NCI-H446 (cell line): ENCODE measurements at places on chromosomes 11 and 22.

DNA sequence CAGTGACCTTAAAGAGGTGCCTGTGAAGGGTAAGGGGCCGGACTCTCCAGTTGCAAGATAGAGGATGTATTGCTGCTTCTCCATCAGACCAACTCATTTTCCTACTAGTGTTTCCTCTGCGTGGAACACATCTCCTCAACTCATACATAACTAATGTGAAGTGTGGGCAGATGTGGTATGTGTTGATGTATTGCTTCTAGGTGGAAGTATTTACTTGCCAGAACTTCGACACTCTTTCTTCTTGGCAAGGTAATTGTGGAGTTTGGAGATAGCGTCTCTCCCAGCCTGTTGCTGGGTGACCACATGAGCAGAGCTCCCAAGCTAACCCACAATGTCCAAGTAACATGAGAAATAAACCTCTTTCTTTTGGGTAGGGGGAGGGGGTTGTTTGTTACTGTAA, 456.9 kb downstream of the DYNC2H1 start:
- DNase-seq: no peak

DNA sequence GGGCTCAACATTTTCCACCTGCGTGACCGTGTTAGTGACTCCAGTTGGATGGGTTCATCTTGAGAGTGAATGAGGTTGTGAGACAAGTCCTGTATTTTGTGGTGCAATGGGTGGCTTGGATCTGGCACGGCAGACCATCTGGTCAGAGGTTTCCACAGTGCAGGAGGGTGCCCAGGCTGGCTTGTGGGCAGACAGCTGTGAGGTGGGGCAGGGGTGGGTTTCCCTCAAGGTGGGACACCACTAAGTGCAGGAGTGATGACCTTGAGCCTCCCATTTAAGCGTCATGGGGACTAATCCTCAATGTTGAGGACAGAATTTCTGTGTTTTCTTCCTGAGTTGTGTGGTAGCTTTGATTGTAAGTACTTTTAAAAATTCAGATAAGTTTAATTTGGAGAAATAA, 220.6 kb downstream of the TBC1D22A start:
- no peak for DNase-seq

DNA sequence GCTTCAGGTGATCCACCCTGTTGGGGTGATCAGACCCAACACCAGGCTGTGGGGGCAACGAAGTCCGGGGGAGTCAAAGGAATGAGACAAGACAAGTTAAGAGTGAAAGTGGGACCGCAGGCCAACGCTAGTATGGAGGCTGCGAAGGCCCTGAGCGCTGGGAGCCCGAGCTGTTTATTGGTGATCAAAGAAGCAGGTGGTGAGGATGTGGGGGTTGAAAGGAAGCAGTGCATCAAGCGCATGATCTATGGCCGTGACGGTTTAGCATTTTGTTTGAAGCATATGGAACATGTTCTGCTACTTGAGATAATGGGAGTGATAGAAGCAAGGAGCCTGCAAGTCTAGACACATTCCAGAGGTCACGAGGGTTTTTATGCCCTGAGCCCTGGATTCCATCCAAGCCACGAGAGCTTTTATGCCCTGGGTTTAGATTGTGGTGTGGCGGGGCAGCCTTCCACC, 49.5 kb downstream of the MCHR1 start:
- DNase-seq: no peak

DNA sequence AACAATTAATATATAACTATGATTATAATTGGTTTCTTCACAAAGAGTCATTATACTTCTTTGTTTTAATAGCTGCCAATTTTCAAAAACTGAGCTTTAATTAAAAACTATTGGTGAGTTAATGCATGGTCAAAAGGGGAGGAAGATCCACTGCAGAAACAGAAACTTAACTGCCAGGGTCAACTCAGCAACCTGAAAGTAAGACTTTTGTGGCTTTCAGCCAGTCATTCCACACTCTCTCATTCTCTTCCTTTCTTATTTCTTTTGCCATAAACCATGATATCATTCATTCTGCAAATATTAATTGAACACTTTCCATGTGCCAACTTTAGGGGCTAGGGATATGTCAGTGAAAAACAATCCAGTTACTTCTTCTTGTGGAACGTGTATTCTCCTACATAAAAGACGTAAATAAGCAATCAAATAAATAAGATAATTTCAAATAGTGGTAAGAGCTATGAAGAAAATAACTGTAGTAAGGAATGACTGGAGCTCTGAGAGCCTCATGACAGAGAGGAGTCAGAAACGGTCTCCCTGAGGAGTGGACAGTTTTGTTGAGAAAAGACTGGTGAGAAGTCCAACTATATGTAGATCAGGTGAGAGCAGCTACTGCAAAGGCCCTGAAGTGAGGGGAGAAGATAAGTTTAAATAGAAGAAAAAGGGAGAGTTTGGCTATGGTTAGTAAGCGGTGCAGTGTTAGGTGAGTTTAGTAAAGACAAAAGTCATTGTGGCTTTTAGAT, 130.5 kb downstream of the GRIA4 start:
- DNase-seq: no peak

DNA sequence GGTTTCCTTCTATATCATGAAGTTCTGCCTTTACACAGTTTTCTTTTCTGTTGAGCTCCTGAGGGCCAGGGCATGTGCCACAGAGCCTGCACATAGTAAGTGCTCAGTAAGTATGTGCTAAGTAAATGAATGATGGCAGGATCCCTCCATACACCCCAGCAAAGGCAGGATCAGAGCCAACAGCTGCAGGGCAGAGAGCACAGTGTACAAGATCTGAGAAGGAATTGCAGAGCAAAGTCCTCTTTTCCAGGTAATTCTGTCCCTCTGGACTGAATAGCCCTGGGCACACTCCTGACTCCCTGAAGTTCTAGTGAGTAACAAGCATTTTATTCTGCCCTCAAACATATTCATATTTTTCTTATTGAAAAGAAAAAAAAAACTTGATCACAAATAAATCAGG, 117.7 kb downstream of the GALNT18 start:
- DNase-seq: no peak

- DNase-seq: no peak
Measured at GRCh38 chr11:19715373-19715772, 2.7 kb downstream of the NAV2 start.

DNA sequence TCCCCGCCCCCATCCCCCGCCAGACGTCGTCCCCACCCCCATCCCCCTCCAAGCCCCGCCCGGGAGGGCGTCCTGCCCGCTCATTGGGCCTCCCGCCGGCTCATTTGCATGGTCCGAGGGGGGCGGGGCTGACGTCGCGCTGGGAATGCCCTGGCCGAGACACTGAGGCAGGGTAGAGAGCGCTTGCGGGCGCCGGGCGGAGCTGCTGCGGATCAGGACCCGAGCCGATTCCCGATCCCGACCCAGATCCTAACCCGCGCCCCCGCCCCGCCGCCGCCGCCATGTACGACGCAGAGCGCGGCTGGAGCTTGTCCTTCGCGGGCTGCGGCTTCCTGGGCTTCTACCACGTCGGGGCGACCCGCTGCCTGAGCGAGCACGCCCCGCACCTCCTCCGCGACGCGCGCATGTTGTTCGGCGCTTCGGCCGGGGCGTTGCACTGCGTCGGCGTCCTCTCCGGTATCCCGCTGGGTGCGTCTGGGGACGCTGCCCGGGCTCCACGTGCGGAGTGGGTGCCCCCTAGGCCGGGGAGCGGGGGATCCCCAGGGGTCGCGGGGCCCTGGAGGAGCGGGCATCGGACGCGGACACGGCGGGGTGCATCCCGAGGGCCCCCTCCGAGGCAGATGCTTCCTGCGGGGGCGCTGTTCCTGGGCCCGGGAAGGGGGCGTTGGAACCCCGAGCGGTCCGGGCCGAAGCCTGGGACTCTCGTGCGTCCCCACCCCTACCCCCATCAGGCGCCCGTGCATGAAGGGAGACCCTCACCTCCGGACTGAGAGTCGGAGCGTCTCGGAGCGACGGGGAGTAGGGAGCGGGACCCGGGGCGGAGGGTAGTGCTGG, at the start of gene PNPLA3:
TSS of gene PNPLA3 (plus strand) at position 175 of the 834 bp plus-strand sequence. CDS start at position 282, 107 bp downstream.
- peak; percentile 90 for DNase-seq
